ENCODE measurements at places on chromosomes 4 and X.

- no peak for DNase-seq
These were observed 81.5 kb downstream of the PPP3CA start for GRCh38 chr4:101265816-101266172.

GRCh38 chrX:47651043-47651905 is 911 bp upstream of the ELK1 start:
- no peak for DNase-seq

DNA sequence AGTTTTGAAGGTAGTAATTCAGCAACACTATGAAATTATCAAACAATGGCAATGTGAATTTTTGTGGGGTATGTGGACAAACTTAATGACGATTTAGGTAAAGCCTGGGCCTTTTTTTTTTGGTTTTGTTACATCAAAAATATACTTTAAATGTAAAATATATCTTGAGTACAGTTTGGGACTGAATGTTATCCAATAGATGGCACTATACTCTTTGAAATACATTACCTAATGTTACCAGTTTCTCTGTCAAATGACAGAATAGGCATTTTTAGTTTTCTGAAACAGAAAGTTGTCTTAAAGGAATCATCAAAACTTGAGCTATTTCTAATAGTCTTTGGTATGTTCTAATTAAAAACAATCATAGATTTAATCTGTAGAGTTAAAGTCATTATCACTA is 1651.9 kb downstream of the C4orf33 start:
- no peak for DNase-seq

- DNase-seq, result no peak
These were observed 26.1 kb upstream of the SORCS2 start for GRCh38 chr4:7166237-7166636.

- peak; percentile 7 for DNase-seq
These were observed at the start of gene EXOC1L for GRCh38 chr4:55819634-55820033. EXOC1L (plus strand) TSS chr4:55819790; CDS start chr4:55820027, 237 bp downstream.

- no peak for DNase-seq
These were observed 2.1 kb upstream of the ZNF141 start for GRCh38 chr4:335515-335914.

GRCh38 chr4:42152507-42153504 is at the start of gene BEND4:
BEND4 (minus strand) TSS chr4:42152655; CDS start chr4:42152143, 512 bp downstream.
- DNase-seq, result peak; percentile 31

DNA sequence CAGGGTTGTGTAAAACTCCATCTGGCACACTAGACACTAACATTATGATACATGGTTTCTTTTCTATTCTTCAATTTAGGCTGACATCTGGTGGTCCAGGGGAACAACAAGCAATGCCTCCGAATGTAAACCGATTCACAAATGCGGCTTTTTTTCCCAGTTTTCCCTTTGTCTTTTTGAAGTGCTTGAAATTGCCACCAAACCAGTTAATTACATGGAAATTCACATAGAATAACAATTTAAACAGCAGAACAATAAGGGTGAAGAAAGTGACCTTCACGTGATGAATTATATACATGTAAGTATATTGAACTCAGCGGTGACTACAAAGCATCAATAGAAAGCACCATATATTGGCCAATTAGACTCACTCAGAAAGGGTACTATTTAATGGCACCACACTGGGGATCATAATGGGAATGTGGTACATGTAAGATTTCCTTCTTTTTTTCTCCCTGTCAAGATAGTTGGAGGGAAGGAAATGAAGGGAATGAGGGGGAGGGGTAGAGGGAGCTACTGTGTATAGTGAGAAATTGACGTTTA is 103.9 kb downstream of the MMRN1 start:
- DNase-seq, result no peak

All from CD4-positive, alpha-beta T cell treated with Interleukin-17A for 4 hours (primary cell).